Chondrocyte (in vitro differentiated cells): ENCODE measurements at places on chromosomes 13 and 19. TPM values are rescaled to one million over a fixed set of nuclear protein-coding genes. Genes with fewer than 3 reads are reported as not detected.
A peak's percentile ranks its signal among the peaks of the same experiment; 100 is the strongest.

Gene OR10H1
- not detected in 3 replicates for total RNA-seq

Gene IGFL1
- 1.3 to 2.9 TPM (median 2.1 TPM) in 3 replicates for total RNA-seq

Gene PTPRH
- total RNA-seq, result 0.42 to 0.54 TPM in 2 of 3 replicates, not detected in the other

Gene GRIK5
- 0.36 to 0.59 TPM (median 0.37 TPM) in 3 replicates for total RNA-seq

Gene KCNK6
- total RNA-seq, result 22.0 to 30.9 TPM (median 29.2 TPM) in 3 replicates

Gene ZNF534
- total RNA-seq, result not detected in 3 replicates

Gene IRGC
- not detected in 3 replicates for total RNA-seq

Gene CPT1C
- total RNA-seq, result 26.3 to 30.7 TPM (median 27.3 TPM) in 3 replicates

Gene CCDC8
- 39.3 to 53.2 TPM (median 39.5 TPM) in 3 replicates for total RNA-seq

Gene SLC44A2
- total RNA-seq, result 132 to 223 TPM (median 220 TPM) in 3 replicates

Gene CYP2B6
- total RNA-seq, result not detected in 3 replicates

Gene C1QTNF9
- total RNA-seq, result not detected in 3 replicates

Gene CGB3
- not detected in 3 replicates for total RNA-seq

Gene IGLON5
- 0.07 TPM in 1 of 3 replicates, not detected in the others for total RNA-seq

Gene KIR2DL4
- total RNA-seq, result not detected in 3 replicates

Gene TYROBP
- not detected in 3 replicates for total RNA-seq

- DNase-seq, result no peak
Observed at GRCh38 chr13:111993691-111994090, 73.3 kb upstream of the SOX1 start.

GRCh38 chr13:84130495-84131114, 248.3 kb upstream of the SLITRK1 start:
- DNase-seq, result no peak

GRCh38 chr19:14728595-14728994, 38.7 kb downstream of the ZNF333 start:
- no peak for DNase-seq

- DNase-seq, result no peak
Observed at GRCh38 chr13:51818276-51818675, 14.3 kb upstream of the DHRS12 start.

- DNase-seq, result no peak
Observed at GRCh38 chr13:99002172-99002710, 24.4 kb upstream of the DOCK9 start.

GRCh38 chr19:10074153-10074552, 12.0 kb upstream of the SHFL start:
- no peak for DNase-seq

GRCh38 chr13:98490195-98490836, 86.6 kb downstream of the STK24 start:
- DNase-seq, result no peak

- DNase-seq, result no peak
Observed at GRCh38 chr13:99124794-99125316, 75.8 kb upstream of the UBAC2 start.

GRCh38 chr13:51549593-51549992, 34.7 kb upstream of the WDFY2 start:
- no peak for DNase-seq

DNA sequence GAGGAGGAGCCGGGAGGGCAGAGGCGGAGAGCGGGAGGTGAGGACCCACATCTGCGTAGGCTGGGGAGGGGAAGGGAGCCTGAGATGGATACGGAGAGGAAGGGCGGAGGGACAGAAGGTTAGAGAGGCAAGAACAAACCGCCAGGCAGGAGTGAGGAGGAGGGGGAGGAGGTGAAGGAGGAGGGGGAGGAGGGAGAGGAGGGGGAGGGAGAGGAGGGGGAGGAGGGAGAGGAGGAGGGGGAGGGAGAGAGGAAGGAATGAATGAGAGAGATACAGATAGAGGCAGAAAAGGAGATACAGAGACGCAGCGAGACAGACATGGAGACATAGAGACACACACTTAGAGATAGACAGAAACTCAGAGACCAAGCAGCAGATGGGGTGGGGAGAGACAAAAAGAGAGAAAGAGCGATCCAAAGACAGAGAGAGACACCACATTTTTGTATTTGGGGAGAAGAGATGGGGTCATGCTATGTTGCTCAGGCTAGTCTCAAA, 782 bp upstream of the CA11 start:
- DNase-seq, result no peak

GRCh38 chr19:7931221-7932061, 5.5 kb upstream of the CTXN1 start:
- peak; percentile 92 for DNase-seq

DNA sequence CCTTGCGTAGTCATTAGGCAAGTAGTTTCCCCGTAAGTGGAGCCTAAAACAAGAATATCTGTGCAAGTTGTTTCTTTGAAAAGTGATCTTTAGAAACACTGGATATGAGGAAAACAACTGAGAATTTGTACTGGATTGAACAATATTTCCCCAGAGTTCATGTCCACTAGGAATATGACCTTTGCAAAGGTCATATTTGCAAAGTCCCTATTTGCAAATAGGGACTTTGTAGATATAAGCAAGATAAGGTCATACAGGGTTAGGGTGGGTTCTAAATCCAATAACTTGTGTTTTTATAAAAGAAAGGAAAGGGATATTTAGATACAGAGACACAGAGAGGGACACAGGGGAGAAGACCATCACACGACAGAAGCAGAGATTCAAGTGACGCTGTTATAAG, 489.2 kb upstream of the ATXN8OS start:
- no peak for DNase-seq

- peak; percentile 95 for DNase-seq
Observed at GRCh38 chr13:99980824-99981734, 505 bp upstream of the ZIC2 start.

DNA sequence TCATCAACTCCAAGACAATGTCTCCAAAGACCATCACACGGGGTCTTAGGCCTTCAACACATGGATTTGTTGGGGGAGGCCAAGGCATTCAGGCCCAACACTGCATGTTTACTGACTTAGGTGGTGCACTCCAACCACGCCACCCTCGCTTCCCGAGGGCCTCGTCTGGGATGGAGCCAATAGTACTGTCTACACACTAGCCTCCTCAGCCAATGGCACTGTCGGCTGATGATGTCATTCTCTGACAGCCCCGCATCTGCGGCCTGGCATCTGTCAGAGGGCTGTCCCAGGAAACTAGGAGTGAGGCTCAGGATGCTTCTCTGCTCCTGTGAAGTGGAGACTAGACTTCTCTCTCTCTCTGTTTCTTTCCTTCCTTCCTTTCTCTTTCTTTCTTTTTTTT, 96.6 kb downstream of the TEX26 start:
- no peak for DNase-seq

- DNase-seq, result no peak
Observed at GRCh38 chr19:47720669-47721422, 7.6 kb downstream of the EHD2 start.

GRCh38 chr13:40518481-40518882, 148.0 kb downstream of the FOXO1 start:
- no peak for DNase-seq

- no peak for DNase-seq
Observed at GRCh38 chr13:50901701-50902100, 7.9 kb upstream of the RNASEH2B start.

GRCh38 chr13:106284358-106284757, 251.1 kb downstream of the EFNB2 start:
- no peak for DNase-seq

DNA sequence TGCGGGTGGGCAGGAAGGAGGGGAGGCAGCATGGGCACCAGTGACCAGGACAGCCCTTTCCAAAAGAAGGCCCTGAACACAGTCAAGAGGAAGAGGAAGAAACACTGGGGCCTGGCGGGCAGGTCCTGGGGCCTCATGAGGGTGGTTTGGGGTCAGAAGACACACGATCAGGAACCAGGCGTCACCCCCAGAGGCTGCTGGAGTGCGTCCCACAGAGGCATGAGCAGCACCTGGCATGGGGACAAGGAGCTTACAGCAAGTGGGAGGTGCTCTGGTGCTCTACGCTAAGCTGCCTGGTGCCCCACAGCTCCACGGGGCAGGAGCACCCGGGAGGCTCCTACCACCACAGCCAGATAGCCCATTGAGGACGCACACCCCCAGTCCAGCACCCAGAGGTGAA, 20.0 kb downstream of the ELL start:
- DNase-seq, result no peak

- no peak for DNase-seq
Observed at GRCh38 chr13:59533561-59534555, 629.9 kb downstream of the DIAPH3 start.

DNA sequence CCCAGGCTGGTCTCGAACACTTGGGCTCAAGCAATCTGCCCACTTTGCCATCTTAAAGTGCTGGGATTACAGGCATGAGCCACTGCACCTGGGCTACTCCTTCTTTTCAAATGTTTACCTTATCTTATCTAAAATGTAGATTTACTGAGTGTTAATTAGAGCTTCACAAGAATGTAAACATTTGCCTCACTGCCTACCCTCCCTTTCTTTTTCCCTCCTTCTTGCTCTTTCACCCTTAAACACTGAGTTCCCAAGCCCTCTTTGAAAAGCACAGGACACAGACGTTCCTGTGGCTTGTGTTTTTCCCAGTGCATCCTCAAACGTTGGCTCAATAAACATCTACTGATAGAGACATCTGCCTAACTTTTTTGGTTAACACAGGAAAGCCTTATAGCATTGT, 32.7 kb upstream of the CYSLTR2 start:
- DNase-seq, result no peak

DNA sequence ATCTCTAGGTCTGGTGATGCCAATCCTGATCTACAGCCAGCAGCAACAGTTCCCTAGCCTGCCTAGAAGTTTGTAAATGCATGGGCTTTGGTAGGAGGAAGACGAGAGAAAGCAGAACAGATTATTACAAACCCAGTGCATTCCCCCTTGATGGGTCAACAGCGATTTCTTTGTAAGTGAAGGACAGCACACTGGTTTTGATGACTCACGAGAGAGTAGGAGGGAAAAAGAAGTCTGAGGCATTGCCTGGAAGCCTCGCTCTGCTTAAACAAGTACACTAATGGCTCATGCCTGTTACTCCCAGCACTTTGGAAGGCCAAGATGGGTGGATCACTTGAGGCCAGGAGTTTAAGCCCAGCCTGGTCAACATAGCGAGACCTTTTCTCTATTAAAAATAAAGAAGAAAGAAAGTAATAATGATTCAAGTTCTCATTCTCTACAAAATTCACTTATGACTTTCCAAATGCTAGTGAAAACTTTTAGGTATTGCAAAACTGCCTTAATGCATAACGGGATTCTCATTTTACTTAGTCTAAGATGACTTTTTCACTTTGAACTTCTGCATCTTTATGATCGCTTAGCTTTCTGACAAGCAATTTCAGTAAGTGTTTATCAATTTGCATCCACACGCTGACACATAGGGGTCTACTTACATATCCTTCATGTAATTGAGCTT, 47.7 kb upstream of the USPL1 start:
- DNase-seq, result no peak

GRCh38 chr13:23541221-23541824, 28.9 kb upstream of the TNFRSF19 start:
- no peak for DNase-seq

- no peak for DNase-seq
Observed at GRCh38 chr19:31553846-31554215, 204.6 kb upstream of the TSHZ3 start.

- peak; percentile 64 for DNase-seq
Observed at GRCh38 chr19:30076101-30076551, 134.1 kb downstream of the URI1 start.

DNA sequence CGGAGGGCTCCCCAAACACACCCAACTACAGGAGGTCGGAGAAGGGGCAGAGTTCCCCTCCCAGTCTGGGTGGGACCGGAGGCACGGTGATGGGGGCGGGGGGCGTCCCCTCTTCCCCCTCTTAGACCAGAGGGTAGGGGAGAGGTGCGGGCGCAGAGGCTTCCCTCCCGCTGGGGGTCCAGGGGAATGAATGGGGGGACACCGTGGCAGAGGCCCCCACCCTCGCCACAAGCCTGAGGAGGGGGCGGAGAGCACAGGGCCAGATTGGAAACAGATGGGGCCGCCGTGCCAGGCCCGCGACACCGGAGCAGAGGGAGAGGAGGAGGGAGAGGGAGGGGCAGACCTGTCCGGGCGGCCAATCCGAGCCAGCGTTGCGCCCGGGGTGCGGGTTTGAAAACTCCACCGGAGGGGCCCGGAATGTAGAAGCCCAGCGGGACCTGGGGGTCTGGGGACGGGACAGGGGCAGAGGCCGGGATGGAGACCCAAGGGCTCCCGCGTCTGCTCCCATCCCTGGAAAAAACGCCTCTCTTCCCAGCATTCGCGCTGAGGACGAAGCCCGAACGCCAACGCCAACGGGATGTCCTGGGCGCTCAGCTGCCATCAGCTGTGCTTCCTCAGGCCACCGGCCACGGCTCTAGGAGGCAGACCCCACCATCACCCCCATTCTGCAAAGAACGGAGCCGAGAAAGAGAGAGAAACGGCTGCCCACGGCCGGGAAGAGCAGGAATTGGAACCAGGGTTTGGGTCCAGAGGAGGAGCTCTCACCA, 46.8 kb downstream of the PTPRS start:
- DNase-seq, result peak; percentile 87

DNA sequence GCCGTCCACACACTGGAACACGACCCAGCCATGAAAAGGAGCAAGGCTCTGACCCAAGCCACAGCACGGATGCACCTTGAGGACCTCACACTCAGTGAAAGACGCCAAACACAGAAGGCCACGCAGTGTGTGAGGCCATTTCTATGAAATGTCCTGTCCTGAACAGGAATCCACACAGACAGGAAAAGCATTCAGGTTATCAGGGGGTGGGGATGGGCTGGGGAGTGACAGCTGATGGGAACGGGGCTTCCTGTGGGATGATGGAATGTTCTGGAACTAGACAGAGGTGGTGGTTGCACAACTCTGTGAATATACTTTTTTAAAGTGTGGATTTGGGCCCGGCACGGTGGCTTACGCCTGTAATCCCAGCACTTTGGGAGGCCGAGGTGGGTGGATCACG, 30.6 kb downstream of the GPX4 start:
- no peak for DNase-seq

- no peak for DNase-seq
Observed at GRCh38 chr19:45040059-45040771, 1.4 kb downstream of the CLASRP start.

DNA sequence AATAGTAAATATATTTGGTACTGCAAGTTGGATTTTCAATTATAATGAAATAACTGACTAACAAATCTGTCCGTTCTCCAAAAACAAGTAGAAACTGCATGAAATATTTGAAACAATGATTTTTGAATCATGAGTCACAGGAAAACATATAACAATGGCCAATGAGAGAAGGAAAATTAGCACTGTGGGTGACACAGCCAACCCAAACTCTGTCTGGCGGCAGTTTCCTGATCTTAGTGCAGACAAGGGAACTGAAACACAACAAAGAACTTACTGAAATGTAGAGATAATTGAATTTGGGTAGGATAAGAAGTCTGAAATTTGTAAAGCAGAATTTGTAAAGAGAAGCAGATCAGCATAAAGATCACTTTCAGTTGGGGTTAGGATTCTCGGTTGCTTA, 2743.3 kb upstream of the PCDH20 start:
- no peak for DNase-seq

GRCh38 chr13:47673009-47673850, 327.8 kb downstream of the SUCLA2 start:
- DNase-seq, result no peak

- no peak for DNase-seq
Observed at GRCh38 chr19:39187552-39187943, 9.2 kb upstream of the NCCRP1 start.
